ENCODE measurements at places on chromosomes 6 and 20.

DNA sequence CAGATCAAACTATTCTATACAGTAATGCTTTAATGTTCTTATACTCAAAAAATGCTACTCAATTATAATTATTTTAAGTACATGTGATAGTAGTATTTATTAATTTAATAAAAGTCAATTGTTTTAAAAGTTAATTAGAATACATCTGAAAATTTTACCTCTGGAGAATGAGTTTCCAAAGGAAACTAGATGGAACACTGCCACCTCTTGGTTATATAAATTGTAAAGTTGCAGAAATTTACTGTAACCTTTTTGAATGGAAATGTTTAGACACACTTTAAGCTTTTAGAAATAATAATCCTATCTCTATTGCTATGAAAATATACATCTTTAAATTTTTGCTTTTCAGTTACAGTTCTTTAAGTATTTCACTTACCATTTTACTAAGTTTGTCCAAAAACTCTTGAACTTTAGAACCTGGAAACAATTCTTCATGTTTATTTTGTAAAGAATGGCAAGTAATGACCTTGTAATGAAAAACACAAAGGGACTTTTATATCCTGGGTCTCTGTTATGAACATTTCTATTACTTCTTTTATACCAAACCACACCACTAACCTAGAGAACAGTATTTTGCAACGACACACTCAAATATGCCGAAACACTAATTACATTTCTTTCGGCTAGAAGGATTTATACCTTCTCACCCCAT is 10.9 kb upstream of the BMP5 start:
- DNase-seq: no peak

GRCh38 chr20:56187534-56188165 is 60.9 kb upstream of the MC3R start:
- DNase-seq: no peak

- no peak for DNase-seq
Observed at GRCh38 chr6:104527761-104528415, 331.8 kb downstream of the HACE1 start.

DNA sequence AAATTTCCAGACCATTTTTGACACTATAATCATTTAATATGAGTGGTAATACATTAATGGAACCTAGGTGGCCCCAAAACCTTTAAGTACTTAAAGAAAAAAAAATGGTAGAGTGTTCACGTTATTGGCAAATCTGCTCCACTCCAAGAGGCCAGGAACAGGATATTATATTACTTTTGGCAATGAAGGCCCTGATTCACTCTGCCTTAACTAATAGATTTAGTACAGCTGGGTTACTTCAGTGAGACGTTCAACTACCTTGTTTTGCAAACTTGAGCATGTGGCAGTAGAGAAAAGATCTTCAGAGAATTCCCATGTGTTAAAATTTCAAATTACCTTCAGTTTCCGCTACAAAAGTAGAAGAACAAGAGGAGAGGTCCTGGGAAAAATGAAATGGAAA is 12.8 kb downstream of the ADNP start:
- DNase-seq: no peak

DNA sequence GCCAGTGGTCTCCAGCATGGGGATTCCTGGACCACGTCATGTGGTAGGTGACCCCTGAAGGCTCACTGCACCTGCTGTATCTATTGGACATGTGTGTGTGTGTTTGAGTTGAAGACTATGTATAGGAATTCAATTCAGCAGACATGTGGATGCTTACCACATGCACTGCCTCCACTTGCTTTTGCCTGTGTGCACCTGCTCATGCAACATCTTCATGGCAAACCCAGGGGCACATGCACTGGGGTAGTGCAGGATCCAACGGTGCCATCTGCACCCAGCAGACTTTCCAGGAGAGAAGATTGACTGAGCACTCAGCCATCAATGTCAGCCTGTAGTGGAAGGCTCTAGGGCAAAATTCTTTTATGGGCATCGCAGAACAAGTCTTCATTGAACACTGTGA is 299.4 kb downstream of the CDH26 start:
- DNase-seq: no peak

DNA sequence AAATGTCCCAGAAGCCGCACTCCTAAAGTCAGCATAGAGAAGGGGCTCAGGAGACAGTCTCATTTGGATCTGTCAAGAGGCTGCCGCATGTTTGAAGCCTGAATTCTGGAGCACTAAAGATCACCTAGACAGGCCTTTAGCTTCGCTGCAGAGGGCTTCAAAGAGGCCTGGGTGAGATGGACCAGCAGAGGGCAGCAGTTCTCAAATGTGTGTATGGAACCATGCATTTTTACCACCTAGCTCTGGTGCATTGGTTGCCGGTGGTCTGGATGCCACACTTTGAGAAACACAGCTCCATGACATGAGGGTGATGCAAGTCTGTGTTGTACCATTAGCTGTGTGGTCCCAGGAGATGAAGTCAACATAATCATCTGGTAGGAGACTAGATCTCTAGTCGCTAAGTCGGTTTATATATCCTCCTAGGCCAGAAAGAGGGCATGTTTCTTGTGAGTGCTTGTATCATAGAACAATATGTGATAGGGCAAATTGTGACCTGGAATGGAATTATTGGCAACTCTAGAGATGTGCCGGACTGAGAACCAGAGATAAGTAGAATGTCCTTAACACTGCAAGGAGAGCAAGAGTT is 64.8 kb downstream of the KIAA0319 start:
- DNase-seq: peak; percentile 46

All from stimulated activated CD8-positive, alpha-beta memory T cell treated with anti-CD3 and anti-CD28 coated beads, Interleukin-4, amount 100 ng/mL, for 4 hours (primary cell).